Left renal cortex interstitium (tissue), 4 donors: ENCODE measurements at places on chromosomes 11 and 22.

DNA sequence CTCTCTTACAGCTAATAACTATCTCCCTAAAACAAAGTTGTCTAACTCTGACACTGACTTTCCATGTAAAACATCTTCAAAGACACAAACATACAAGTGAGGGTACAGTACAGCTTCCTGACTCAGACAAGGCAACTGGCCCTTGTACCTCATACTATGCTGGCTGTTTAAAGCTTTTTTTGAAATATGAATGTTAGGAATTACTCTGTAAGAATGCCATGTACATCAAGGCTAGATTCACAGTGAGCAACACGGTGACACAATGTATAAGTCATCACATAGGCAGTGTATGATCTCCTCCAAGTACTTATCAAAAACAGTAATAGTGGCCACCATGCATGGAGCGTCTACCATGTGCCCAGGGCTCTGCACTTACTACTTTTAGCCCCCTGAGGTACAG lies 28.6 kb downstream of the ALG8 start:
- no peak for DNase-seq

GRCh38 chr11:63855975-63856374 lies 17.1 kb downstream of the MARK2 start:
- DNase-seq: no peak

GRCh38 chr11:47995360-47995769 lies 15.0 kb downstream of the PTPRJ start:
- DNase-seq: no peak

GRCh38 chr22:37218771-37219411 lies 6.6 kb upstream of the SSTR3 start:
- no peak for DNase-seq

- no peak for DNase-seq
These were observed 33.8 kb downstream of the SYT13 start for GRCh38 chr11:45252134-45252856.
